ENCODE measurements at places on chromosomes 11 and 22.

- no peak for DNase-seq
Measured at GRCh38 chr11:10029386-10030121, 264.5 kb downstream of the SBF2 start.

GRCh38 chr11:104104201-104104600 lies 59.7 kb downstream of the PDGFD start:
- no peak for DNase-seq

GRCh38 chr22:41447435-41448188 lies 1.0 kb upstream of the TOB2 start:
- DNase-seq = peak; percentile 28

DNA sequence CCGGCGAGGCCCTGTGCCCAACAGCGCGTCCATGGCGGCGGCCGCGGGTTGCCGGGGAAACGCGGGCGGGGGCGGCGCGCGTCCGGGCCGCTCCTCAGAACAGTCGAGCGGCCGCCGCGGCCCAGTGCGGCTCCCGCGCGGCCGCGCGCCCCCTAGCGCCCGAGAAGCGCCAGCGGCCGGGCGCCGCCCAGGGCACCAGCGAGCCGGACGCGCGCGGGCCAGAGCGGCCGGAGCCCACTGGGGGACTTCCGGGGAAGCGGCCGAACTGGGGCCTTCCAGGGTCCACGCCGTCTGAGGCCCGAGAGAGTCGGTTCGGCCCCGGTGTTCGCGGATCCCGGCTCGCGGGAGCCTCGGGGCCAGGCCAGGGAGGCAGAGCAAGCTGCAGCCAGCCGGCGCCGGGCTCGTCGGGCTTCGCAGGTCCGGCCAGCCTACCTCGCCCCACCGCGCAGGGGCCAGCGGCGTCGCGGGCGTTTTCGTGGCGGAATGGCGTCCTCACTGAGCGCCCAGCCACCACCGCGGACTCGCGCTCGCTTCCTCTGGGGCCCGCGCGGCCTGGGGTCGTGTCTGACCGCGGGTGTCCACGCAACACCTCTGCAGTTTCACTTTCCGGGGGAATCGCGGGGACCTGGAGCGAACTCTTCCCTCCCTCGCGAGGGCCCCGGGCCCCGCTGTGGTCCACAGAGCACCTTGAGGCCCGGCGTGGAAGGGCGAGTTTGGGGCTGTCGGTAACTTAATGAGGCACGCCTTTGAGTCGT lies at the start of gene DENND6B:
DENND6B (minus strand) TSS at position 57 of the 755 bp plus-strand sequence; CDS start at position 33, 24 bp downstream.
- no peak for DNase-seq

DNA sequence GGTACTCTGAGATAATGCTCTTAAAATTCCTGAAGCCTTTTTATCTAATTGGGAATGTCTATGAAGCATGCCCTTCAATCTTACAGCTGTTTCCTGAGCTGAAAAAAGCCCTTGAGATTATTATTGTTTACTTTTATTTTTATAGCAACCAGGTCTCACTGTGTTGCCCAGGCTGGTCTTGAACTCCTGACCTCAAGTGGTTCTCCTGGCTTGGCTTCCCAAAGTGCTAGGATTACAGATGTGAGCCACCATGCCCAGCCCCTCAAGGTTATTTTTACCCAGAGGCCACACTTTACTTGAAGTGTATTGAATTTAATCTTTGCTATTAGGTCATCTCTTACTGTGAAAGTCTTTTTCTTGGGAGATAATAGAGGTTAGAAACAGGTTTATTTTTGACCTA lies 7.0 kb upstream of the SWAP70 start:
- no peak for DNase-seq

DNA sequence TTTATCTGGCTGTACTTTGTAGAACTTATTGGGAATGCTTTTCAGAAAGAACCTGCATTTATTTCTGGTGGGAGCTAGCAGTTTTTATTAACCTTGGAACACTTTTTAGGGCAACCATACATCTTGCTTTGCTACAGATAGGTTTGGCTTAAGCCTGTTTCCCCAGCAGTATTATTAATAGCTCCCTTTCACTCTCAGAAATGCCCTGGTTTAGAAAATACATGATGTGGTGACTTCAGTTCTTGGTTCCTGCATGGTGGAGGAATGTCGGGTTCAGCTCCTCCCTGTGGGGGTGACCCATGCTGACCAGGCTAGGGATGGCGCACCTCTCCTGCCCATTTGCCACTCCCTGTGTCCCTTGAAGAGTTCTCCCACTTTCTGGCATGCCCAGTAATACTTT lies 28.2 kb downstream of the ZBED4 start:
- DNase-seq = no peak

DNA sequence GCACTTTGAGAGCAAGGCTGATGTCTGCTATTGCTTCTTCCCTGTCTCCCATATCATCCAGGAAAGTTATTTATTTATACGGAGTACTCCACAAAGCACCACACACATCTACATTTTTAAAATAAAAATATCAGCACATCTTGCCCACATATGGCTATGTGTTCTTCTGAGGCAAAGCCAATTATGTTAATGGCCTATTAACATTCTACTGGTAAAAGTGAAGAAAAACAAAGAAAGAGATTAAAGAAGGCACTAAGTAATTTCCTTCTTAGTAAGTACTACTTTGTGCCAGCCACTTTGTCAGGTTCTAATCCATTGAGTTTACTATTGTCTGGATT lies 548.7 kb downstream of the OPCML start:
- DNase-seq = no peak

- DNase-seq = no peak
Measured at GRCh38 chr11:18706330-18707243, 8.0 kb downstream of the TMEM86A start.
